NCI-H1092 treated with DMSO at 0.1 percent for 48 hours (cell line): ENCODE measurements at places on chromosomes 4 and X.

GRCh38 chrX:19593690-19594089, 78.4 kb upstream of the MAP3K15 start:
- peak; percentile 41 for DNase-seq

DNA sequence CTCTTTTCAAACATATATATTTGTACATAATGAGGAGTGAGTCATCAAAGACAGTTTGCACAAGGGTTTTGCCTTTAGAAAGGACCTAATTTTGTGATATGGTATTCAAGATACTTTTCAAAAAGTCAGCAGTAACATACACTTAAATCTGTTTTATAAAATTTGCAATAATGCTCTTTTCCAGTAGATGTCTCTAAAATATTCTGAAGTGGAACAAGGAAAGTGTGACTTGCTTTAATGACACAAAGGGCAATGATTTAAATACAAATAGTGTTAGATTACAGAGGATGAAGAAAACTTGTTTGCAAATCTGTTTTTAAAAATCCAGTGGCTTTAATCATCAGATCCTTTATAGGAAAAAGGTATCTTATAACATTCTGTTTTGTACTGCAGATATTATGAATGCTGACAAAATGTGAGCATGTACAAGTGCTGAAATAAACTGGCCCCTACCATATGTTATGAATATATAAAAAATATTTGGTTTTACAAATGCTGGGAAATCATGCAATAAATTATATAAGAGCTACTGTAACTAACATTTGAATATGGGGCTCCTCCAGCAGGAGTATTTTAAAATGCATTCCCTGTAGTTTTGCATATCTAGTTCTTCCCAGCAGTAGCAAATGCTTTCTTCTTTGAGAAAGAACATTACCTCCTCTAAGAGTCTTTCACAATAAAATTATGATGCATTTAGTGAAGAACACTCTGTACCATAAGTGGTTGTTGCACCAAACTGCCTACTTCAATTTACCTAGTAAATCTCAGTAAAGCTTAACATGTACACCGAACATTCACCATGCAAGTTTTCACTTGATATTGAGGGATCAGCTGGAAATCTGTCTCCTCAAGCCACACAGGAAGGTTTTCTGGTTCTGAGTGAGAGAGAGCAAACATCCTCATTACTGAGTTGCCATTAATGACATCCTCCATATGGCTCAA, 20.2 kb downstream of the MMRN1 start:
- peak; percentile 8 for DNase-seq

- no peak for DNase-seq
These were observed 13.0 kb upstream of the SPRY1 start for GRCh38 chr4:123383566-123383965.

- no peak for DNase-seq
These were observed 1.0 kb upstream of the IL13RA1 start for GRCh38 chrX:118726396-118726795.

- no peak for DNase-seq
These were observed 17.7 kb downstream of the NEK1 start for GRCh38 chr4:169594560-169595195.

DNA sequence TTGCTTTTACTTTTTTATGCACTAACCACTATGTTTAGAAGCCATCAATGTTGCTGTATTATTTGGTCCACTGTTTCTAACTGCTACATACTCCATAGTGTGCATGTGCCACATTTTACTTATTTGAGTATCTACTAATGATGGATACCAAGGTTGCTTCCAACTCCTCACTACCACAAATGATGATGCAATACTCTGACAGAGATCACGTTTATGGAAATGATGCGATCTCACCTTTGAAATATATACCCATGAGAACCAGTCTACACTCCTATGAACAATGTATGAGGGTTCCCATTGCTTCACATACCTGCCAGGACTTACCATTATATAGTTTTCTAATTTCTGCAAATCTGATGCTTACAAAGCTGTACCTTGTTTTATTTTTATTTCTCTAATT, 44.2 kb downstream of the HUWE1 start:
- no peak for DNase-seq

GRCh38 chr4:121951521-121952110, at the start of gene TRPC3:
TRPC3 (minus strand) TSS chr4:121952060; CDS start chr4:121951680, 380 bp downstream.
- peak; percentile 27 for DNase-seq

DNA sequence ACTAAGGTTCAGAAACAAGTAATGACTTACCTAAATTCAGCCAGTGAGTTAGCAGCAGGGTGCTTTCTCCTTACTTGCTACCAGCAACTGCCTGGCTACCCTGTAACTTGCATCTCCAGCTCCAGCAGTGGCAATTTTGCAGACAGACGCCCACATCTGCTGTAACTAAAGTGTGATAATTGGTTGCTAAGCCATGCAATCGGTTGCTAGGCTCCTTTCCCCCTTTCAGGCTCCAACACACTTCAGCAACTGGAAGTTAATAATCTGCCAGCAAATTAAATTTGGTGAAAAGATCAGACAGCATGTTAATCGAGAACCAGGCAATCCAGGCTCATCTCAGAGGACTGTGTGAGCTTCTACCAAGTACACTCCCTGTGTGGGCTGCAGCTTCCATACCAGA, 24.2 kb upstream of the ARHGEF9 start:
- DNase-seq, result no peak

GRCh38 chr4:137389911-137390520, 142.3 kb downstream of the PCDH18 start:
- no peak for DNase-seq

GRCh38 chr4:133147286-133147821, 1.7 kb upstream of the PCDH10 start:
- DNase-seq, result no peak

- peak; percentile 7 for DNase-seq
These were observed 139.2 kb downstream of the NWD2 start for GRCh38 chr4:37383579-37384229.

DNA sequence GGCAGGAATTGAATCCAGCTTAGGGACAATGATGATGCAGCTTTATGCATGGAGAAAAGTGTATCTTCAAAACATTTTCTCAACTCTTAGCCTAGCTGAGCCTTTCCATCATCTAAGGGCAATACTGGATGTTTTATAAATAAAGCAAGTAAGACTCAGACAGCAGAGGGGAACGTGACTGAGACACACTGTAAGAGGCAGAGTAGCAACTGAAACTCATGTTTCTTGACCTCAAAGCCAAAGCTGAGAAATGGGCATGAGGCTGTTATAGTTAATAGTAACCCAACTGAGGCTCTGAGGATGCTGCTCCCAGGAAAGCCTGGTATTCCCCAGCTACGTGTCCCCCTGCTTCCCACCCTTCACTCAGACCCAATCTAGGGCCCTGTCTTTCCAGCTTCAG, 44.6 kb downstream of the ARHGEF9 start:
- DNase-seq, result no peak

GRCh38 chrX:136692271-136692670, 44.3 kb downstream of the CD40LG start:
- DNase-seq, result no peak

DNA sequence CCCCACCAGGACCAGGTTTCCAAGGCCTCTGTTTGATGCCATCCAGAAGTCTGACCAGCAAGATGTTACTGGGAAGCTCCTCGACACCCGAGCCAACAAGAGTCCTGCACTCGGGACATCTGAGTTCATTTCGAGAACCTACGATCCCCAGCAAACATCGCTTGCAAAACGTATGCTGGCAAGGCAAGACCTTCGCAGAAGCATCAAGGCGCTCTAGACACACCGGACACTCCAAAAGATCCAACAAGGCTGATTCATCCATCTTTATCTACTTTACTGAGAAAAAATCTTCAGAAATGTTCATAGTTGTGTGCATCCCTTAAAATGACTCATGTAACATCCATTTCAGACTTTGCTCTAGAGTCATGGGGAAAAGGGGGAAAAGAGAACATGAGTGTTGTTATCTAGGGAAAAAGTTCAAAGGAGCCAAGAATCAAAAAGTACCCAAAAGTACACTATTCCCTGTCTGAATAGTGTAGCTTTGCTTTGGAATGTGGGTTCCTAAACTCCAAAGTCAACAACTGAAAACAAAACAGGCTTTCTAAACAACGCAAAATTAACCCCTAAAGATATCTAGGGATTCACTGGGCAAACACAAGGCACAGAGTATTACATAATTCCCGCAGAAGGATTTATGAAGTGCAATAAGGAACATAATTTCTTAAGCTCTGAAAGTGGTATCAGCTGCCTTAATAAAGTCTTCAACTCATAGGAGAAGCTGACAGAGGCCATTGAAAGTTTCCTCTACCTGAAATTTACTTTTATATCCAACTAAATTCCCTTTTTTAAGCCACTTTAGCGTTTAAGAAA, 1.6 kb downstream of the SH3RF1 start:
- DNase-seq, result no peak

DNA sequence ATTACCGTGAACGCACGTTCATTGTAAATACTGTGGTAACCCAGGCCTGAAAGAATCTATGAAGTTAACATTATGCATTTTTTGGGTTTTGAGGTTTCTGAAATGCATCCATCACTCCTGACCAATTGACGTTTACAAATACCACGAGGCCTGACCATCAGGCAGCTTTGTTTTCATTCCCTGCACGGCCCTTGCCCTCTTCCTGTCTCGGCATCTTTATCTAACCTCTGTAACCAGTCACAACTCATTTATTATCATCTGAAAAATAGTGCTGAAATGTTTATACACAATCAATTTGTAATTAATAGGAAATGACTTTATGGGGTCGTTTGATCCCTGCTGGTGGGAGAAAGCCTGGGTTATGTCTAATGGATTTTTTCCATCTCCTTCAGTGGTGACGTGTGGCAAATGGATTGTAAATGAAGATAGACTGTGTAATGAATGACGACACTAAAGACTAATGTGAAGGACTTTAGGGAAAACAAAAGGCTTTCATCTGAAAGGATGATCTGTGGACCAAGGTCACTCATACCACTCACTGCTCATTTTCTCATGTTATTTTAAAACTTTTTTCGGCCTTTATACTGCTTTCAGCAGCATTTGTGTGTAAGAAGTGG, 102.7 kb upstream of the SORBS2 start:
- DNase-seq, result no peak

DNA sequence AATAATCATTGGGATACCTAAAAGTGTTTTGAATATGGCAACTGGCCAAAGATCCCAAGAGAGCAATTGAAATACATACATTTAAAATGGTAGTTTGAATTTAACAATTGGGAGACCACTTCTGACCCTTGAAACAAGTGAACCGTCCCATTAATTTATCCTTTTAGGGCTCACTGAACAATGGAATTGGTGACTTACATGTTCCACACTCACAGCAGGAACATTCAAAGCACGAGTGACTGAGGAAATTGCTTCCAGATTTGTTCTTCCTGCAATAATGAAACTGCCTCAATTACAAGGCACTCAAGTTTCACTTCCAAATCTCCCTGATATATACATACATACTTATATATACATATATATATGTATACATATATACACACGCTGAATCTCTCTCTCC, 20.6 kb downstream of the SLC39A8 start:
- no peak for DNase-seq

DNA sequence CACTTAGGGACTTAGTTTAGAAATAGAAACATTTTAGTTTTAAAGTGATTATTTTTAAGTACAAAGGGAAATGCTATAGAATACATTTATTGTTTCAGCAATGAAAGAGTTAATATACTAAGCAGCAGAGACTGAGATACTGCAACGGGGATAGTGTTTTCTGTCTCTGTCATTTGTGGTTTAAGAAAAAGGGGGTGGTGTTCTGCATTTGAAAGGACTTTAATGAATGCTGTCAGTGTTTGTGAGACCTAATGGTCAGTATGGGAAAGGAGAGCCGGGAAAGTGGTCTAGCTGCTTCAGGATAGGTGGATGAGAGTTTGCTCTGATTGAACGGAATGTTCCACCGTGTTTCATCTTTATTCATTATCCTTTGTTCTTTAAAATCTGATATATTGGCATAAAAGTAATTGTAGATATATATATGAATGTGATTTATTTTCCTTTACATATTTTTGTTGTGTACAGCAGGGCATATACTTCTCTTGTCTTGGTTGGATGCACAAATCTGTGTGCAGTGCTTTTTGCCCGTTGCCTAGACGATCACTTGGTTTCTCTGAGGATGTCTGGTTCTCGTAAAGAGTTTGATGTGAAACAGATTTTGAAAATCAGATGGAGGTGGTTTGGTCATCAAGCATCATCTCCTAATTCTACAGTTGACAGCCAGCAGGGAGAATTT, at the start of gene KLHL5:
Gene KLHL5, plus strand, starts transcription at position 139 of the 676 bp plus-strand sequence. Its CDS starts 421 bp downstream, at position 560.
- no peak for DNase-seq

DNA sequence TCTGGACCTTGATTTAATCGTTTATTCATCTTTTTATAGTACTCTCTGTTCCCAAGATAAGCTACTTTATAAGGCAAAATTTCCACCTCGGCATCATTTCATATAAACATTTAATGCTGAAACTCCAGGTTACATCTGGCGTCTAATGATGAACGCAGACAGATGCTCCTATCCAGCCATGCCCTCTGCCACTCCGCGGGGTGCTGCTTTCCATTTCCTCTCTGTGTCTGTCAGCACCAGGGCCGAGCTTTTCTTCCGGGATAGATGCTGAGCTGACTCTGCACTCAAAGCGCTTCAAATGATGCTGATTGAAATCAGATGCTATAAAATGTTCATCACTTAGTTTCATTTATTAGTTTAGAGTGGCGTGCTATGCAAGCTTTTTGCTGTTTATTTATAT, 80.5 kb upstream of the HELT start:
- peak; percentile 66 for DNase-seq

GRCh38 chr4:88613417-88613875, 21.2 kb downstream of the HERC3 start:
- peak; percentile 86 for DNase-seq

- no peak for DNase-seq
These were observed 132.4 kb upstream of the LIMCH1 start for GRCh38 chr4:41405464-41406112.

GRCh38 chr4:88672987-88673386, 24.6 kb downstream of the NAP1L5 start:
- peak; percentile 23 for DNase-seq

- no peak for DNase-seq
These were observed 63.7 kb upstream of the CD99 start for GRCh38 chrX:2627272-2627867.

DNA sequence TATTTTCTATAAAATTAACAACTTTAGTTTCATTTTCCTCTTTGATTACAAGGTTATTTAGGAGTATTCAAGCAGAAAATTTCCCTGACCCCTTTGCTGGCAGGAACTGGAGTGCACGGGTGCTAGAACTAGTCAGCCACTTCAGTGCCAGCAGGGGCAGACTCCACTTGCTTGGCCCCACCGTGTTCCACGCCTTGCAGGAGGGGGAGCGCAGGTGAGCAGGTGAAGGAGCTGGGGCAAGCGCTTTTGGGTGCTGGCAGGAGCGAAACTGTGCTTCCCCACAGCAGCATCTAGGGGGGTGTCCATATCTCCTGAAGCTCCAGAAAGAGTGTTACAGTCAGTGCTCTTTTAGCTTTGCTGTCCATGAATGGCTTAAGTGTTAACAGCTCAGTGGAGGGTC, 45.5 kb downstream of the MID2 start:
- no peak for DNase-seq

- DNase-seq, result no peak
These were observed 759 bp downstream of the ZC4H2 start for GRCh38 chrX:64975491-64975890.

GRCh38 chrX:14963447-14964236, 90.4 kb downstream of the MOSPD2 start:
- no peak for DNase-seq

- DNase-seq, result no peak
These were observed 341.2 kb upstream of the FMR1 start for GRCh38 chrX:147570483-147570882.

- no peak for DNase-seq
These were observed at the start of gene MAGEA10 for GRCh38 chrX:152138388-152138784. MAGEA10 (minus strand) TSS chrX:152138577; CDS start chrX:152135620, 2,957 bp downstream.
